Activated T-helper 2 cell treated with anti-CD3 and anti-CD28 coated beads, Interferon-gamma antibody, Interleukin-2, Interleukin-4, amounts not matched to agents 10 μg/mL and 5 μg/mL and 100 μg/mL, durations not matched to agents 14 hours and 24 hours and 36 hours (primary cell): ENCODE measurements at places on chromosomes 13 and 19.

DNA sequence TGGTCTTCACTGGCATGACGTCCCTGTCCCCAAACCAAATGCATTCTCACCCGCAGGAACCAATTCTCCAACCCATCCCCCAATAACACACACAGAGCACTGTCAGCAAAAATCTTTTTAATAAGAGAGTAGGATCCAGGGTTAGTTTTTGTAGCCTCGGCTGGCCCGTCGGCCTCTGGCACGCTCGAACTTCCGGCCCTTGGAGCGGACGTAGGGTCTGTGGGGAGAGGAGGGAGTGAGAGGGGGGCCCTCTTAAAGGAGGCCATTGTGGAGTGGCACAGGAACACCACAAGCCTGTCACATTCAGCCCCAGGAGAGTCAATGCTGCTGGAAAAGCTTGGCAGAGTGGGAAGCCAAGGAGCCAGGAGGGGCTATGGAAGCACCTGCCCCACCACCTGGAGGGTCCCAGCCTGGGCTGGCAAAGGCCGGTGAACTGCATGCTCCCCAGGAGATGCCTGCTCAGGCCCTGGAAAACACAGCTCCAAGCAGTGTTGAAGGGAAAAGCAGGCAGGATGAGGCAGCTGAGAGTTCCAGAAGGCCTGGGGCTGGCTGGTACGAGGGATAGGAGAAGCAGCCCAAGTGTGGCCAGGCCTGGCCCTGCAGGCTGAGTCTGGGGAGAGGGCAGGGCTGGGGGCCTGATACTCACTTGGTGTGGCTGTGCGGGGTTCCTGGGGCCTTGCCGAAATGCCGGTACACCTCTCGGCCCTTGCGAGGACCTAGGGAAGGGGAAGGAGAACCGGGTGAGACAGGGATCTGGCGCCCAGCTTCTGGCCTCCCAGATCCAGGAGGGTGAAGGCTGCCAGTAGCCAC is 560 bp upstream of the FAM83E start:
- no peak for DNase-seq

- no peak for DNase-seq
Measured at GRCh38 chr19:41565379-41565720, 10.6 kb upstream of the CEACAM21 start.

GRCh38 chr13:34300559-34300958 is 482.6 kb downstream of the RFC3 start:
- DNase-seq, result no peak

GRCh38 chr13:28282451-28282850 is 144.1 kb downstream of the PAN3 start:
- no peak for DNase-seq

DNA sequence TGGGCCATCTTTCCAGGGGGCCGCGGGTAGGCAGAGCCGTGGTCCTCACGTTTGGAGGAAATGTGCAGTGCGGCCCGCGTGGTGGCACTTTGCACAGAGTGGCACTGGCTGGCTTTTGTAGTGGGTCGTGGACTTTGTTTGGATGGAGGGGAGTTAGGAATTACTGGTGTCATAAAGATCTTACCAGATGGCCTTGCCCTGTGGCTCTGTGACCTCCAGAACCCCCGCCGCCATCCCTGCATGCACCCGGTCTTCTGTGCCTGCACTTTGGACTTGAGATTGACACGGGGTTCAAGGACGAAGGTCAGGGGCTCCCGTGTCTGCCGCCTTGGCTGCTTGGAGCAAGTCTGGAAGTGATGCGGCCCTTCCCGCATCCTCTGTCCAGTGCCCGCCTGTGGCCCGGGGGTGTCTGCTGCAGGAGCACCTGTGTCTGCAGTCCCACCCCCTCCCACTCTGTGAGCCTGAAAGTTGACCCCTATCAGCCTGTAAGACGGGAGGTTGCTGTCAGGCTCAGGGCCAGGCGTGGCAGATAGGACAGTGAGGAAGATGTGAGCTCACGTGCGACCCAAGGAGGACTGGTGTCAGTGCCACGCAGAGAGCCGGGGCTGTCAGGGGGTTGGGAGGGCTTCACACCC is 2.2 kb downstream of the GNA11 start:
- no peak for DNase-seq
